Activated CD4-positive, alpha-beta T cell treated with anti-CD3 and anti-CD28 coated beads for 4 hours (primary cell): ENCODE measurements at places on chromosomes 2 and 18.

DNA sequence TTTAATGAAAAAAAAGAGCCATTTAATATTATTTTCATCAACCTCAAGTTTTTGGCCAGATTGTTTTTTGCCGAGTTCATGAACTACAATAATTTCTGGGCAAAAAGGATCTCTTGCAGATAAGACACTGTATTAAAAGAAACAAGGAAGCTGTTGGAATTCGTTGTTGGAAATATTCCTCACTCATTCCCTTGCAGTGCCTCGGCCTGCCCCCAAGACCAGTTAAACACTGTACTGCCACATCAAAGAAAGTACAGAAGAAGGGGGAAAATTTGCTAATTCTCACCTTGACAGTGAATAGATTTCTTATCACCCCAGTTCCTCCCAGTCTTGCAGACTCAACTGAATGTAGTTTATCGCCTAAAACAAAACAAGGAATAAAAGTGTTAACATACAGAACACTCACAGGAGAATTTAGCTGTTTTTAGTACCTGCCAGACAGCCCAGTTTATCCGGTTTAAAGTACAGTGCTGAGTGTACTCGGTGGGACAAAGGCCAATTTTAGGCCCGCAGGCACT lies 1.2 kb downstream of the IDH1 start:
- DNase-seq: no peak

DNA sequence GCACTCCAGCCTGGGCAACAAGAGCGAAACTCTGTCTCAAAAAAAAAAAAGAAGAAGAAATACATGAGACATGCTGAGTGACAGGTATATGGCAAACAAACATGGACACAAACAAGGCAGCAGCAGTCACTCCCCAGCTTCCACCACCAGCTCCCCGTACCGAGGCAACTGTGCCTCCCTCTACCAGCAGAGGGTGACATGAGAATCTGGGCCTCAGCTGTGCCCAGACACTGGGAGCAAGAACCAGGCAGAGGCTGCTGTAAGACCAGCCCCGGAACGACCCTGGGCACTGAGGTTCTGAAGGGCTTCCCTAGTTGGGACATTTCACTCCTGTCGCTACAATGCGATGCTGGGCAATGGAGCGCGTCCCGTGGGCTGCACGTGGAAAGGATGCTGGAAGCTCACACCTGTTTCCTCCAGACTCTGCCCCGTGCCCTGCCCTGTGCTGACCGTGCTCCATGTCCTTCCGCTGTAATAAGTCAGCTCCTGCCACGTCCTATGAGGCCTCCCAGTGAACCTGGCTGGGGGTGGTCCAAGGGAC lies 37.1 kb downstream of the BOK start:
- DNase-seq: no peak

GRCh38 chr2:154700136-154700535 lies 1.6 kb downstream of the KCNJ3 start:
- DNase-seq: no peak

DNA sequence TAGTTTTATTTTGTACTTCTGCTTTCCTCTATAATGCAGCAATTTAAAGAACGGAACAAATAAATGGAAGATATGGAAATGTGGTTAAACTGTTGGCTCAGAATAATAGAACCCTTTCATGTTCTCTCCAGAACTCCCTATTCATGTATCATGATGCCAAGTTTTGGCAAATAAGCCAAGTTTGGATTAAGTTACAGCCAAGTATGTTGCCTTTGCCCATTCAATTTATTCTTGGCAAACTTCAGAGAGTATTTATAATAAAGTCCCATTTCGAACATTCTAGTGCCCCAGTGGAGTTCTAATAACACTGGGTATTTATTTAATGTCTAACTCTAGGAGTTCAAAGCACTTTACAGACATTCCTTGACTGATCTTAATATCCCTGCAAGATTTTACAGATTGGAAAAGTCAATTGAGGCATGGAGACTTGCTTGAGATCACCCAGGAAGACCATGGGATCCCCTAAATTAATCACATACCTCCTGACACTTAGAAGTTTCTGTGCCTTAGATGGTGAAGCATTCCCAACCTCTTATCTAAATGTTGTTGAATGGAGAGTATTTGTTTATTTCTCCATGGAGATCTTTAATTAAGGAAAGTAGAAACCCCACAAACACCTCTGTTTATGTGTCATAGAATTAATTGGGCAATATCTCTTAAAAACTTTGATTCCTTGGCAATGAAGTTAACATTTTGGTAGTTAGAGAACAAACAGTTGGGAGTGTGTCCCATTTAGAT lies 106.7 kb downstream of the ACKR3 start:
- DNase-seq: no peak

GRCh38 chr18:13474907-13475545 lies 251.3 kb downstream of the FAM210A start:
- no peak for DNase-seq
